AG08395 (cell line): ENCODE measurements at places on chromosomes 5 and 9.

DNA sequence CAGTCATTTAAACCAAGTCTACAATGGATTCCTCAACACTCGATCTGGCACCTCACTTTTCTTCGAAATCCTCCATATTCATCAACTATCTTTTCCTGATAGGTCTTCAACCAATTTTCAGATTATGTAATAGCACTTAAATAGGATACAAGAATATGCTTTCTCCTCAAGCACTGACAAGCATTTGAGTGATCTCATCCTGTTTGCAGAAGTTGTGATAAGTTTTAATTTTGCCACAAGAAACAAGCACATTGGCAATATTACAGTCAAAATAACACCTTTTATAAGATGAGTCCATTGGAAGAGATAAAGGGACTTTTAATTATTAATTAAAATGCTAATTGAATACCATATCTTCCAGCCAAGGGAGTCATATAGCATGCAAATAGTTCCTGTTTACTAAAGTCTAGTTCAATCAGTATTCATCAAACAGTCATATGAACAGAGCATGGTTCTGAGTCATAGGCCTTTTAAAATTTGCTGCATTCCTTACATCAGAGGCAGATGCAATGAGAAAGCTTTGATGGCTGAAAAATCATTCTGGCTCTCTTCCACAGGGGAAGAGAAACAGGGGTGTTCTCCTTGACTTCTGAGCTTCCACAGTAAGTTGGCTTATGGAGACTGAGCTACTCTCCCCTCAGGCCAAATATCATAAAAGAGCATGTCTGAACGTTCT, 32.7 kb upstream of the ZCCHC9 start:
- DNase-seq = peak; percentile 77

DNA sequence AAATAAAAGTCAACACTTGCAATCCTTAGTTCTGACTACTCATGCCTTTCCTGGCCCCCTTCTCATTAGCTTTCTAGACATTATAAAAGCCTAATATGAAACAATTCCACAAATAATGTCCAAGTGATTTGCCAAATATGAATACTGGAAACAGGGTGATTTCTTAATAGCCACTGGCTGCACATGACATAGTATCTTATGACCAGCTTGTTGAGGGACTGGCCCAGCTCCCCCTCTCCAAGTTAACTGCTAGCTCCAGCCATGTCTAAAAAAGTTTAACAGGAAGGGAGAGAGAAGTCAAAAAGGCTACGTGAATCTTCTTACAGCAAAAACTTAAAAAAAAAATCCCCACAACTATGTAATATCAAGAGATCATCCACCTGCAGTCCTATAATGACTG, 1.5 kb downstream of the CERT1 start:
- peak; percentile 15 for DNase-seq

DNA sequence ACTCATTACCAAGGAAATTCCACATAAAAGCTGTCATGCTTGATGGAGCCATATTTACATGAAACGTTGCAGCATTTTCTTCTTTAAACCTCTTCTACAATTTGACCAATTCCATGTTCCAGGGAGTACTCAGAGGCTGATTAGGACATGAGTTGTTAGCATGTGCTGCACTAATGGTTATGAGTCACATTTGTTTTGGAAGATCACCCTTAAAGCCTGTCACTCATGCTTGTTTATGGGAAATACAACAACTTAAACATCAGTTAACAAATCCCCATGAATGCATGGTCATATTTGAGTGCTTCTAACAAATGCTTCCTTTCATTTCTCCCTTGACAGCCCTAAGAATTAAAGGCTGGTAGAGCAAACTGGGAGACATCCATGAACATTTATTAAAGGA, 156.1 kb downstream of the GHR start:
- DNase-seq = peak; percentile 4

GRCh38 chr9:107487521-107488374, 1.8 kb downstream of the KLF4 start:
- DNase-seq = peak; percentile 34

DNA sequence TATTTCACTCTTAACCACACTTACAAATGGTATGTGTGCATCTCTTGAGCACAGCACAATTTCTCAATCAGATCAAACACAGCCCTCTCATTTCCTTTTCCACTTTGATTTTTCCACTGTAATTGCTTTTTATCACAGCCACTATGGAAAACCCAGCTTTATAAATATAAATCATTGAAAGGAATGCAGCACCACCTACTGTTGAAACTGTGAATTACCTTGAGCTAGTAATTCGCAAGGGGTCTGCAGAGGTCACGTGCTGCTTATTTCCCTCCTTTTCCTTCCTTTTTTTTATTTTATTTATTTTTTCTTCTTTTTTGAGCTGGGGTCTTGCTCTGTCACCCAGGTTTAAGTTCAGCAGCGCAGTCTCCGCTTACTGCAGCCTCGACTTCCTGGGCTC, 76.9 kb downstream of the CDH6 start:
- DNase-seq = no peak

- no peak for DNase-seq
These were observed 57.7 kb downstream of the GPBP1 start for GRCh38 chr5:57231607-57232006.

- DNase-seq = no peak
These were observed 1026.5 kb downstream of the NR2F1-AS1 start for GRCh38 chr5:92554447-92555085.

GRCh38 chr5:9972059-9972458, 277.6 kb downstream of the ATPSCKMT start:
- no peak for DNase-seq

GRCh38 chr9:116901260-116901659, 214.2 kb downstream of the TRIM32 start:
- no peak for DNase-seq

DNA sequence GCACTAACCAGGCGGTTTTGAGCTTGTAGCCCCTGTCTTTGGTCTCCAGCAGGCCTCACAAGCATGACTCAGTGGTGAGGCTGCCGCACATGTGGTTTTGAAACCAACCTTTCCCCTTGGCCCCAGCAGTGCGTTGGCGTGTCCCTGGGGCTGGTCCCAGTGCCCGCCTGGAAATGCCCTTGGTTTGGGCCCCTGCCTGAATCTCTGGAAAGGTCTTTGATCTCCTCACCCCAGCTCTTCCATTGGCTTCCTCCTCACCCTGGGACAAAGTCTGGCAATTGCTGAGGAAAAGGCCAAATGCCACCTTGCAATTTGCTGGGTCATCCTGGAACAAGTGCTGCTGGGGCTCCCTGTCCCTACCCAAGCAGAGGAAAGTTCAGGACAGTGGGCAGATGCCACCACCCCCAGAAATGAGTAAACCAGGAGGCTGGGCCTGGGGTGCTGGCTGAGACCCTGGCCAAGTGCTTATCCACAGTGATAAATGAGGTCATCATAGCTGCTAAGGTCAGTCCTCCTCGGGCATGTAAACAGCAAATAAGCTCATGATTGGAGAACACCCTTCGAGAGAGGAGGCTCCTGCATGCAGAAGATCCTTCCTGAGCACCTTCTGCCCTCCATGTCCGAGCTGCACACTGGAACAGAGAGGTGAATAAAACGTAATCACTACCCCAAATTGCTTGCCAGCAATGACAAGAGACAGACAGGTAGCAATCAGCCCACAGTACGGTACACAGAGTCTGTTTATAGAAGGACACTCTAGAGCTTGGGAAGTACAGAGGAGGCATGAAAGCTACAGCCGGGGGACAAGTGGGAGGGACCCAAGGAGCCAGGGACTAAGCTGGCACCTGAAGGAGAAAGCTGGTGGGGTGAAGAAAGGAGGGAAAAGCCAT, 98.9 kb upstream of the CPEB4 start:
- peak; percentile 55 for DNase-seq

GRCh38 chr9:34072868-34073590, 24.3 kb upstream of the UBAP2 start:
- DNase-seq = peak; percentile 85

DNA sequence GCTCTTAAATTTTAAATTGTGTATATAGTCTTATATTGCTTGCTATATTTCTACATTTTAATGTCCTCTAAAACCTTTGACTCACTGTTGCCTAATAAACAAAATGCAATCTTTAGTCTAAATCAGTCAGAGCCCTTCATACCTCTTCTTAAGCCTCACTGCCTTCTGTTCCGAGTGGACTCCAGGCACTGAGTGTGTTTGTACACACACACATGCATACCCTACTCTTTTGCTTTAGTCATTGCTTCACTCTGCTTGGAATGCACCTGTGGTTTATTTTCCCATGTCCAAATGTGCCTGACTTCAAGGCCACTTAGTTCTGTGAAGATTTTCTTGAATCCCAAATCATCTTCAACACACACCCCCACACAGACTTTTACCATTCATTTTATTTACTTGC, 60.9 kb downstream of the SLC12A2 start:
- no peak for DNase-seq

GRCh38 chr9:20921362-20921761, 110.1 kb downstream of the HACD4 start:
- DNase-seq = no peak

DNA sequence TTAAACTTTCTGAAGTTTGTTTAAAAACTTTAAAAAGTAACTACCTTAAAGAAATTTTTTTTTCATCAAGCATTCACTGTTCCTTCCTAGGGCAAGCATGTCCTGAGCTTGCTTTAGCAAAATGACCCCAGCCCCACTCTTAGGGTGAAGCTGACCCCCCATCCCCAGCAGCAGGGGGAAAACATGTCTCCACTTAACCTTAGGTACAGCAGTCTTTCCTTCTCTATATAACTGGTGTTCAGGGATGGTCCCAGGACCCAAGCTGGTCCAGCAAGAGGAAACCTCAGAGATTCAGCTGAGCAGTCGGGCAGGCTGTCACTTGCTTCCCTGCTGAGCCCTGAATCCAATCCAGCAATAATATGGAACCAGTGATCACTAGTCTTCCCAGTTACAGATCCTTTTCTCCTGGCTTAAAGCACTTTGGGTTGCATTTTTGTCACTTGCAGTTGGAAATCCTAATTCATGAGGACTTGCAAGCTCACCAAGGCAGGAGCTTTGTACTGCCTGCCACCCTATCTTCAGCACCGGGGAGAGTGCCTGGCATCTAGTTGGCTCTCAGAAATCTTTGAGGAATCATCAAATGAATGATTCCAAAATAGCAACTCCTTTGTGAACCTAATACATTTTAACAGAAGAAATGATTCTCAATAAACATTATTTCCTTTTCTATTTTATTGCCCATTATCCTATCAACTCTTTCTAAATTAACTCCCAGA, 91.2 kb downstream of the FSTL4 start:
- no peak for DNase-seq

- no peak for DNase-seq
These were observed 3.7 kb upstream of the CLK4 start for GRCh38 chr5:178630475-178630930.
